ENCODE measurements at places on chromosomes 2 and 18.

- no peak for DNase-seq
Measured at GRCh38 chr18:74784752-74785151, 187.1 kb downstream of the ZNF407 start.

- no peak for DNase-seq
Measured at GRCh38 chr2:135198481-135198880, 146.4 kb downstream of the RAB3GAP1 start.

DNA sequence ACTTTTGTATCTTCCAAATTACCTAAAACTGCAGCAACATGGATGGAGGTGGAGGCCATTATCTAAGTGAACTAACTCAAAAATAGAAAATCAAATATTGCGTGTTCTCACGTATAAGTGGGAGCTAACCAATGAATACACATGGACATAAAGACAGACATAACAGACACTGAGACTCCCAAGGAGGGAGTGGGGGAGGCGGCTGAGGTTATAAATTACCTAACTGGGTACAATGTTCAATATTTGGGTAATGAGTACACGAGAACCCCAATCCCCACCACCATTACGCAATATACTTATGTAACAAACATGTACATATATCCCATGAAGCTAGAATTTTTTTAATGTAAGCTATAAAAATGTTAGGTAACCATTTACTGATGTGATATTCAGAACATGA lies 119.8 kb downstream of the RTTN start:
- no peak for DNase-seq

- no peak for DNase-seq
Measured at GRCh38 chr2:226793646-226794045, 6.0 kb downstream of the IRS1 start.

DNA sequence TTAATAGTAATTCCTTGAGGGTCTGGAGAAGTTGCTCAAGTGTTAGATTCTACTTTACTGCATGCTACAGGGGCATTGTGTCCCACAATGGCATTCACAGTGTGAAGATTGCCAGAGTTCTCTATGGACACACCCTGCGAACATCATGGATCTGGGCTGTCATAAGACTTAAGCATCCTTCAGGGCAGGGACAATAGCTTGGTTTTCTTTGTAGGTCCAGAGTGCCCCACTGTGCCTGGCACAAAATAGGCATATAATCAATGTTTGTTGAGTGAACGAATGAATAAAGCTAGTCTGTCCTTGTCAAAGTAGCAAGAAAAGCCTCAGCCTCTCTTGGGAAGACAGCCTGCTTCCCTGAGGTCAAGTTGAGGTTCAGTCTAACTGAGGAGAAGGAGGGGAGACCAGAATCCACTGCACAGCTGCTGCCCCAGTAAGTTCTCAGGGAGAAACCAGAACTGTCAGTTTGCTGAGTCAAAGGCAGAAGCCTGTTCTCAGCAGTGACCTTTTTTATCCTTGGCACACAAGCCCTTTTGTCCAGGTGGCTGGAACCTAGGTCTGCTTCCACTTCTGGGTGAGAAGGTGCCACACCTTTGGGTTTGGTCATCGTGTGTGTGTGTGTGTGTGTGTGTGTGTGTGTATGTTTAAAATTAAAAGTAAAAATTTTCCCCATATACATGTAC lies 15.0 kb downstream of the INPP4A start:
- no peak for DNase-seq

DNA sequence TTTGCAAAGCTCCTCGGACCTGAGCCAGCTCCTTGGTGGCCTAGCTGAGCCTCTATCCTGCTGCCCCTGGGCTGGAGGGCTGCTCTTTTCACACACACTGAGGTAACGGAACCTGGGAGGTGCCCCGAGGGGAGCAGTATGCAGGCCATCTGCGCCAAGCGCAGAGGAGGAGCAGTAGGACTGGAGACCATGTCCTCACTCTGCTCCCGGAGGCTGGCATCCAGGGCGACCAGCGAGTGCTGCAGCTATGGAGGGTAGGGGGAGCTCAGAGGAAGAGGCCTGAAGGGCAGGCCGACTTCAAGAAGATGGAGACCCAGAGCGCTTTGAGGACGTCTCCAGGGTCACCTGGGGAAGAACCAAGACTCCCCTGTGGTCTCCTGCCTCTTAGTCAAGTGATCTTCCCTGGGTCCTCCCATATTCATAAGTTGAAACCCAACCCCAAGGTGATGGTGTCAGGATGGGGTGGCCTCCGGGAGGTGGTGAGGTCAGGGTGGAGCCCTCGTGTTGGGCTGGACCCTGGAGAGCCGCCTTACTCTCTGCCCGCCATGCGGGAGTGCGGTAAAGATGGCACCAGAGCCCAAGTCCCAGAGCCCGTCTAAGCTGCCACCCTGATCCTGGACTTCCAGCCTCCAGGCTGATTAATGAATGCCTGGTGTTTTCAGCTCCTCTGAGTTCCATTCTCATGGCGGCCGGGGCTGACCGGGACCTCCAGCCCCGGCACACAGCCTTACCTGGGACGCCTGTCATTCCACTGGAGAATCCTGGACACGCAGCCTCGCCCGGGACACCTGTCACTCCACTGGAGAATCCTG lies 160.7 kb downstream of the NDUFA10 start:
- no peak for DNase-seq

- DNase-seq, result no peak
Measured at GRCh38 chr18:27211569-27211968, 26.5 kb upstream of the CHST9 start.

DNA sequence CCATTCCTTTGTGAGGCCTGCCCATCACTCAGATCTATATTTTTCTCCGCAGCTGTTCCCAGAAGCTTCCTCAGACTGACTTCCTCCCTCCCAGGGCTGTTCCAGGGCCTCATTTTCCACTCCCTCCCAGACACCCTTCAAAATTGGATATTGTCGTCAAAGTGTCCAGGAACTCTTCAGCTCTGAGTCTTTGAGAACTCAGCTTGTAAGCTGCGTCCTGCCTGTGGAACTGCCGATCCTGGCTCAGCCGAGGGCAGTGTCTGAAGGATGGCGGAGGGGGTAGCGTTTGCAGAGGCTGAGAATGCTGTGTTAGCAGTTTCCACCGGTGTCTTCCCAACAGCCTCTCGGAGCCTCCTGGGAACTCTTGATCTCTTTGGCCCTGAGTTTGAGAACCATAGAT lies 27.1 kb downstream of the NCK2 start:
- DNase-seq, result no peak

DNA sequence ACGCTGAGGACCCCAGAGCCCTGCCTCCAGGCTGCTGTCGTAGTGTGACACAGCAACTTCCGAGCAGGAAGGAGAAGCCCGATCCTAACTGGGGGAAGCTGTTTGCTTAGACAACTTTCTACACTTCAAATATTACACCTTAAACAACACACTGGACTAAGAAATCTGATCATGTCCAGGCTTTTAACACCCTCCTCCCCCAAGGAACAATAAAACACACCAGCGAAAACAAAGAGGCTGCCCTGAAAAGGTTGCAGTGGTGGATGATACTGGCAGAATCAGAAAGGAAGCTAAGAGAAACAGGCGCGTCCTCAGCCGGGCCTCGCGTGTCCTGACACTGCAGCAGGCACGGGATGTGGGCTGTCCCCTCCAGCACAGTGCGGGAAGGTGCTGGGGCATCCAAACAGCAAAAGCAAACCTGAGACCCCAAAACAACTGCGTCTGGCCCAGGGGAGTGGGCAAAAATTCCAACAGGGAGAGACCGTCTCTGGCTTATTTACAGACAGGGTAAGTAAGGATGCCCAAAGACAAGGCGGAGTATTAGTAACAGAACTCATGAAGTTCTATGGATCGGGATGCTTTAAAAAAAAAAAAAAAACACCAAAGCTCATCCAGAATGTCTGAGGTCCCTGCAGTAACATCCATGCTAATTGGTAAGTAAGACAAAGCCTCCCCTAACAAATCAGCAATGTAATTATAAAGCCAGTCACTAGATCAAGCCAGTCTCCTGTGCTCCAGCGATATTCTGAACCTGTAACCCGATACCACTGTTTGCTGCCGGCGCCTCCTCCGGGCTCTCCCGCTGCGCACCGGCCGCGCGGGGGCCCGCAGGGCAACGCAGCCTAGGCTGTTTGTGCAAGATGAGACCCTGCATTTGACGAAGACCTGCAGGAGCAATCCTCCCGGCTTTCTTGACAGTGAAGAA lies 9.0 kb downstream of the SERTAD2 start:
- DNase-seq, result no peak

- no peak for DNase-seq
Measured at GRCh38 chr18:44700652-44701051, 20.0 kb downstream of the SETBP1 start.

- no peak for DNase-seq
Measured at GRCh38 chr2:25293958-25294562, 47.7 kb downstream of the DNMT3A start.

DNA sequence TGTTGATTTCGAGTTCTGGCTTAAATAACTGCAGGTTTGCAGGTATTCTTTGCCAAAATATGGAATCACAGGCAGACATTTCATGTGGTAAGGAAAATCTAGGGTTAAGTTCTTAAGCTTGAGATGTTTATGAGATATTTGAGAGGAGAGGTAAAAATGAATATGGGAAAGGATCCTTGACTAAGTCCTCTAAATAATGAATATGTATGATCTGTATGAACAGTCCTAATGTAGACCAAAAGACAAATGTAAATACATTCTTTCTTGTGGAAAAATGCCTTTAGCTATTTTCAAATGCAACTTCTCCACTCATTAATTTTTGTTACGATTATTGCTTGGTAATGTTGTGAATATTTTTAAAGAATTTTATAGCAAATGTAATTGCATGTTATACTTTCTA lies 1632.6 kb downstream of the SUCLG1 start:
- no peak for DNase-seq

DNA sequence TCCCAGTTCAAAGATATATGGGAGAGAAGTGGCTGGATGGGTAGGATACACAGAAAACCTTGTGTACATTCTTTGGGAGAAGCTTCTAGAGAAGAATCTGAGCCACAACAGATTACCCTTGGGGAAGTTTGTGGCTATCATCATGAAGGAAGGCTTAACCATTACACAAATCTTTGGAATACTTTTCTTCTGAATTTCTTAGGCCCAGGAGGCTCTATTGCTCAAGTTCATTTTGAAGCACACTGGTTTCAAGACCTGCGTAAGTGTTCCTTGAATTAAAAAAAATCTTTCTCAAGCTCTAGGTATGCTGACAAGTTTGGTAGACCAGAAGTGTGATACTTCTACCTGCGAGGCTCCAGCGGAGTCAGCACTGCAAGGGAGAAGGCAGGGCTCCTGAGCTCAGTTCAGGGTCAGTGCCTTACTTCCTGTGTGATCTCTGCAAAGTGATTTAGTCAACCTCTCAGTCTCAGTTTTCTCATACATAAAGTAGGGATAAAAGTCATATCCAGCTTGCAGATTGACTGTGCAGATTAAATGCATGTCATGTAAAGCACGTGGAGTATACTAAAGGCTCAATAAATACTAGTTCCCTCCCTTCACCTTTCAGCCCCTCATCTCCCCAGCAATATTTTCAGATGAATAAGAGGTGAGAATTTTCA lies 438.6 kb downstream of the DLGAP1 start:
- DNase-seq, result no peak

GRCh38 chr2:1708476-1709334 lies 35.6 kb downstream of the PXDN start:
- DNase-seq, result no peak

DNA sequence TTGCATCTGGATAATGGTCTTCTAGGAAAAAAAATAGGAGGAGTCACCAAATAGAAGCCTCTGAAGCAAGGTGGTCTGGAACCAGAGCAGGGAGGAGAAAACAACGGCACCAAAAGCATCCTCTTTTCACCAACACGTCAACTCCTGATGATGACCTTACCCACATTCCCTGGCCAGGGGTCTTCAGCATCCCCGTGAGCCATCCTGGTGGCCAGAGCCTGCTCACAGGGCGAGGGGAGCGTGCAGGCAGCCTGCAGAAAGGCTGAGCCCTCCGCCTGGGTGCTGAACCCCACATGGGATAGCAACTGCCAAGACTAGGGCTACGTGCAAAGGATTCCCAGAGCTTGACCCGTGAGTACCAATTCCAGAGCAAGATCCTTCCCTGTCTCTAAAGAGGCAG lies 191.0 kb downstream of the NDUFA10 start:
- DNase-seq, result no peak

DNA sequence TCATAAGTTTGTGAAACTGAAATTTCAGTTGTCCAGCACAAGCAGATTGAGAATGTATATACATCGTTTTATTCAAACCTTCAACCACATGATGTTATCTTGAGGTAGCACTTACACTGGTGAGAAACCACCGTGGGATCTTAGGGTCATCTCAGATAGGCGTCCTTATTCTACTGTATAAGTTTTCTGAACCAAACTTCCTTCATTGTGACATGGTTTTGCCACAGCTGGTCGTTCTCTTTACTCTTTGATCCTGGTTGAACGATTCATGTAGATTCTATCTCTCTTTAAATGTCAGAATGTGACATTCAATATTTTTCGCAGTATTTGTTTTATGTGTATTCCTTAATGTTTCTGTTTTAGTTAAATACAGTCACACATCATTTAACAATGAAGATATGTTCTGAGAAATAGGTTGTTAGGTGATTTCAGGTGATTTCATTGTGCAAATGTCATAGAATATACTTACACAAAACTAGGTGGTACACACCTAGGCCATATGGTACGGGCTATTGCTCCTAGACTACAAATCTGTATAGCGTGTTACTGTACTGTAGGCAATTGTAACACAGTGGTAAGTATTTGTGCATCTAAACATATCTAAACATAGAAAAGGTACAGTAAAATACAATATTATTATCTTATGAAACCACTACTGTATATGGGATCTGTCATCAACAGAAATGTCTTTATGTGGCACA lies 17.9 kb upstream of the ARHGAP25 start:
- DNase-seq, result no peak

DNA sequence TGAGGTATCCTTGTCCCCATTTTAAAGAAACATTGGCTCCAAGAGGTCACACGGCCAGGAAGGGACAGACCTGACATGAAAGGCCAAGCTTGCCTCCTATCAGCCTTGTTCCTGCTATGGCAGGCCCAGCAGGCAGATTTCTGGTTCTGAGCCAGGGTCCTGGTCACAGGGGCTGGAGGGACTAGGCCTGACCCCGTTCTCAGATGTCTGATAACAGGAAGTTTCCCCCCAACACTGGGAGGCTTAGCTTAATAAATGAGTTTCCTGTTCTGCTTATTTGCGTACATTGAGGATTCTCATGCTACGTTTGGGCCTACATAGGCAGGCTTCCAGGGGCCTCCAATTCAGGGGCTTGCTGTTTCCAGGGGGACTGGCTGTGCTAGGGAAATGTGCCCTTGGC lies 107.8 kb upstream of the LTBP1 start:
- no peak for DNase-seq

Data from activated CD8-positive, alpha-beta memory T cell treated with anti-CD3 and anti-CD28 coated beads for 4 hours (primary cell).